ENCODE measurements at places on chromosomes 4 and X.

DNA sequence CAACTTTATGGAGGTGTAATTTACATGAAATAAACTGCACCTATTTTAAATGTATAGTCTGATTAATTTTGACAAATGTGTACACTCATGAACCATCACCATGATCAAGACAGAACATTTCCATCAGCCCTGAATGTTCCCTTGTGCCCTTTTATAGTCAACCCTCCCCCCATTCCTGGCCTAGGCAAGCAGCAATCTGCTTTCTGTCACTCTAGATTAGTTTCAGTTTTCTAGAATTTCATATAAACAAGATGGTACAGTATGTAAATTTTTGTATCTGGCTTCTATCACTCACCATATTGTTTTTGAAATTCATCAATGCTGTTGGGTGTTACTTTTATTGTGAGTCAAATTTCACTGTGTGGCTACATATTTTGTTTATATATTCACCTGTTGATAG is 234.2 kb upstream of the RPS6KA3 start:
- DNase-seq: no peak

- DNase-seq: no peak
Observed at GRCh38 chrX:124269881-124270280, 62.6 kb upstream of the TEX13D start.

GRCh38 chrX:73913580-73913979 is 350.6 kb downstream of the CHIC1 start:
- no peak for DNase-seq

GRCh38 chr4:5798462-5798861 is 87.5 kb downstream of the EVC start:
- no peak for DNase-seq

DNA sequence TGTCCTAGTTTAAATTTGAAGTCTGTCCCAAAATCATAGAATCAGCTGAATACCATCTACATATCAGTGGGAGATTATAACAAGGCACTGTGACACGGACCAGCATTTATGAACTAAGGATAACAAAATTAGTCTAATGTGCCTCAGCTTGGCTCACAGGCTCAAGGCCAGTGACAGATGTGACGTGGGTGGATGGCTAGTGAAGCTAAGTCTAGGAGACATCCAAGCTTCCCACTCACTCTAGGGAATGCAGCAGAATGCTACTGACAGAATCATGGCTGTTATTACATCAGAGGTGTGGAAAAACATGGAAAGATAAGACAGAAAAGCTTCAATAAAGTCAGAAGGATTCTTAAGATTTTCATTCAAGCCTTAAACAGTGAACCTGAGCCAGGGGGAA is 329.9 kb downstream of the NAF1 start:
- DNase-seq: no peak

DNA sequence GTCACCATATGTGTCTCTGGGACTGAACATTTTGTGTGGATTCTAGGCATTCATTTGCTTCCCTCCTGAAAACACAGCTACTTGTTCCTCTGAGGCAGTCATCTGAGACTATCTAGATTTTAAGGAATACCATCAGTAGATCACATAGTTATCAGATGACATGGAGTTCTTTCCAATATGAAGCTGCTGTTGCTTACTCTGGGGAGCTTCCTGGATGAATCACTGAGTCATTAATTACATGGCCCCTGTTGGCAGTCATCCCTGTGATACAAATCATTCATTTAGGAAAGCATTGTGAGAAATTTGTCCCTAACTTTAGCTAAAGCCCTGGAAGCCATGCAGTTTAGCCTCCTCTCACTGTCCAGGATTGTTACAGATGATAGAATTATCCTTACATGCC is 98.2 kb upstream of the ARSJ start:
- DNase-seq: no peak

DNA sequence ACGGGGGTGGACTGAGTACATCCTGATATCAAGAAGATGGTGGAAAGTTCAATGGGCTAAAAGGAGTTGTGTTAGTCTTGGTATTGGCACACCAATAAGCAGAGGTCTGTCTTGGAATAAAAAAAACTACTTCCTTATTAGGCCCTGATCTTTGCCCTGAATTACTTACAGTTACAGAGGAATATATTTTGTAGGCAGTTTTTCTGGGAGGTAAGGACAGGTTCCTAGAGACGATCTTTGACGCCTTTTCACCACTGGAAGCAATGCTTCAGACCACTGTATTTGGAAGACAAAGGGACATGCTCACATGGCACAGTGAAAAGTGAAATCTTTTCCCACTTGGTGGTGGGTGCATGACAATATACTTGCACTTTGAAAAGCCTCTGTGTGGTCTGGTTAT is 618 bp upstream of the XK start:
- no peak for DNase-seq

- no peak for DNase-seq
Observed at GRCh38 chr4:80216100-80216761, 18.9 kb downstream of the PRDM8 start.

DNA sequence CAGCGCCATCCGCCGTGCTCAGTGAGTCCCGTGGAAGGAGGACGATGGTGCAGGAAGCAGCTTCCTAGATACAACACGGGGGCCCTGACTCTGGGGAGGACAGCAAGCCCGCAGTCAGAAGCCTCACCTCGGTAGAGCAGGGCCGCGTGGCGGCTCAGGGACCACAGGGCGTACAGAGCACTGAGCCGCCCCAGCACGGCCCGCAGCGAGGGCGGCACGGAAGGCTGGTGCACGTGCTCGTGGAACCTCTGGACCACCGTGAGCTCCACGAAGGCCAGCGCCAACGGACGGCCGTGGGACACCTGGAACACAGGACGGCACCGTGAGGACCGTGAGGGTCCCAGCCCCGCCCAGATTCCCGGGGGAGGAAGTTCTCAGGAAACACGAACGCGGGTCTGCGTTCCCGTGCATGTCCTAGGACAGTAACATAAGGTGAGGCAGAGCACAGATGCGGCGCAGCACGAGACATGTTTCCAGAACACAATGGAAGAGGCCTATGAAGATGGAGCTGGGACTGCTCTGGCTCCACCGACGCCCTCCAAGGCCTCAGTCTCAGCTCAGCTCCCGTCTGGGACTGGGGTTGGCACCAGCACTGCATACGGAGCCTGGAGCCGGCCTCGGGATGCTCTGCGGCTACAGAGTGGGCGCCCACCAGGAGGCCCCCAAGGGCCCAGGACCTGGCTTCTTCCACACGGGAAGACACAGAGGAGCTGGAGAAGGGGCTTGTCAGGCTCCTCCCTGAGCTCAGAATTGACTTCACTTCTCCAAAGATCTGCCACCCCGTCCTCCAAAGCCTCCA is 65.5 kb downstream of the ACOX3 start:
- no peak for DNase-seq

GRCh38 chr4:14345356-14345775 is 656.9 kb upstream of the CPEB2 start:
- no peak for DNase-seq

Measured in effector memory CD4-positive, alpha-beta T cell (primary cell).